ENCODE measurements at places on chromosomes 7 and 10.
A peak's percentile ranks its signal among the peaks of the same experiment; 100 is the strongest.

DNA sequence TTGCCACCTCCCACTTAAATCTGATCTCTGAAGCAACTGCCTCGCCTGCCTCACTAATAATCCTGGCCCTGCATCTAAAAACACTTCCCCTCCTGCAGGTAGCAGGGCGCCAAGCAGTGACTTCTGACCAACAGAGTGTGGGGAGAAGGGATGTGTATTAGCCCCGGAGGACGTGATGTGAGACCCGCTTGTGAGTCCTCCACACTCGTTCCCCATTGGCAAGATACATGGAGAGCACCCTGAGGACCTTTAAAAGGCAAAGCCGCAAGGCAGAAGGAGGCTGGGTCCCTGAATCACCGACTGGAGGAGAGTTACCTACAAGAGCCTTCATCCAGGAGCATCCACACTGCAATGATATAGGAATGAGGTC, 6.1 kb upstream of the PILRA start:
- no peak for DNase-seq

DNA sequence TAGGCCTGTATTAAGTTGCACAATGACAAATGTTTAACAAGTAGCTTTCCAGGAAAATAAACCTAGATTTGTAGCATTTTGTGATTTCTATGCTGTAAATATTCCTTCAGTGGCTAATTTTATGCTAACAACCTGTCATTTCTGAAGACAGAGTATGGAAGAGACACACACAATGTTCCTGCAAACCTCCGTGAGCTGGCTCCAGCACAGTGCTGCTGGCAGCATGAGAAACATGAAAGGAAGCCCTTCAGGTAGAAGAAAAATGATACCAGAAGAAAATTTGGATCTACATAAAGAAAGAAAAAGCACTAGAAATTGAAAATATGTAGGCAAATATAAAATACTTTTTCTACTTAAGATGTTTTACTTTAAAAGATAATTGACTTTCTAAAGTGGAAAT, 69.5 kb upstream of the CTTNBP2 start:
- no peak for DNase-seq

- no peak for DNase-seq
Measured at GRCh38 chr7:83586281-83586680, 62.7 kb downstream of the SEMA3E start.

DNA sequence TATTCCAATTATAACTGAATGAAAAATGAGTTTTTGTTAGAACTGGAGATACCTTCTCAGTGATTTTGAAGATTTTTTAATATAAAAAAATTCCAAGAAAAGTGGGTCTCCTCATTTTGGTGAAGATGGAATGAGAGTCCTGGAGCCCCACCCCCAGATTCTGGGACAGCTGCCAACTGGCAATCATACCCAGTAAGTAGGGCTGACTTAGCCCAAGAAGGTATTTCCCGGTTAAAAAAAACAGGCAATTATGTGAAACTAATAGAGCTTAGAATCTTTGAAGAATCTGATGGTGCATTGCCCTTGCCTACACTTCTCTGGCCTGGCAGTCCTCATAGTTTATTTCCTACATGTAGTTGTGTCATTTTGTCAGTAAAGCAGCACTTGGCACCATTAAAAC, 52.8 kb upstream of the VWDE start:
- no peak for DNase-seq

DNA sequence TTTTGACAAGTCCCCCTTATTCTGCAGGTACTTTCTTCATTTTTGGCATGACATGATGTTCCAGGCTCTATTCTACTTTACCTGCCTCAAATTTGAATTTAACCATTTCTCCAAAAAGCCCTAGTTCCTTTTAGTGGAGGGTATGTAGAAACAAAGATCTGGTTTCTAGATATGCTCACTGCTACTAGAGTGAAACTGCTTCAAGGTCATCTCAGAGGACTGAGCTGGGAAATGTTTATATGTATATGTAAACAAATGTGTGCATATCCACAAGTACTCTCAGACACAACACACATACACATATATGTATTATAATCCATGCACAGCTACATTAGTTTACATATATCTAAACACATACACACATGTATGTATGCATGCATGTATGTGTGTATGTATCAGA, 69.1 kb downstream of the ICA1 start:
- no peak for DNase-seq

GRCh38 chr7:115116773-115117715, 195.2 kb downstream of the MDFIC start:
- no peak for DNase-seq

- DNase-seq: no peak
Measured at GRCh38 chr7:2962865-2963264, 80.8 kb downstream of the CARD11 start.

DNA sequence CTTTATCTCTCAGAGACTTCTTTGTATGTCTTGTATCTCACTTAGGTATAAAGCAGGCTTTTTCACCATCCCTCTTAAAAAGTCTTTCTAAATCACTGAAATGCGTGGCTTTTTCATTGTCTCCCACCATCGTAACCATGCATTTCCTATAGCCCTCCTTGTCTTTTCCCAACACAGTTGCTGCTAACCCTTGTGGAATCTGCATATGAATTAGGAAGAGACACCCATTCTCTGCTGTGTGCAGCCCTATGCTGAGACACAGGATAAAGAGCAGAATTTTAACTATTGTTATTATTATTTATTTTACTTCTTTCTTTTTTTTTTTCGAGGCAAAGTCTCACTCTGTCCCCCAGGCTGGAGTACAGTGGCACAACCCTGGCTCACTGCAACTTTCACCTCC, 804.3 kb upstream of the COBL start:
- DNase-seq: no peak

GRCh38 chr10:125122566-125122965, 37.8 kb downstream of the CTBP2 start:
- no peak for DNase-seq

DNA sequence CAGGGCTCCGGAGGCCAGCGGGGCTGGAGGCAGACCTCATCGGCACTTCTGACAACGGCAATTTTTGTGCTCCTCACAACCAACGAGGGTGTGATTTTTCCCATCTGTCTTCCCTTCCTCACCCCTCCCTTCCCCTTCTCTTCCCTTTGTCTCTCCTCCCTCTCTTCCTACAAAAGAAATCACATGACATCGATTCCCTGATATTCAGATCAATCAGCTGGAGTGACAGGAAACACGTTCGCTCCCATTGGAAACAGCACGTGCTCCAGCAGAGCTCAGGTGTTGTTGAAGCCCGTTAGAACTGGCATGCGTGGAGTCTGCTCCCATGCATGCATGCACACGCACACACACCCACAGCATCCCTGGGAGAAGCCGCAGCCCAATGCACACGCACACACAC, 222.4 kb downstream of the PTPRN2 start:
- DNase-seq: no peak

DNA sequence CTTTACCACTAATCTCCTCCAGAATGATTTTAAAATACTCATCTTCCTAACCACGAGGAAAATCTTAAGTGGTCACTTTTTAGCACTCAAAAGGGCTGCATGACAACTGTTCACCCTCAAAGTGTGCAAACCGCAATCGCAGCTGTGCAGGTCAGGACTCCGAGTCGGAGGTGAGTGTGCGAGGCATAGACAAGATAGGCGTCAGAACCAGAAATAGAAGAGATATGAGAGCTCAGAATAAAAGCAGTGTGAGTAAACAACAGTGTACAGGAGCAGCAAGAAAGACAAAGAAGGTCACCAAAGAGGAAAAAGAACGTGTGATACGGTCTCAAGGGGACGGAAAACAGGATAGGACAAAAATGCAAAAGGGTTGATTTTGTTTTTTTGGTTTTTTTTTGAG, 17.5 kb upstream of the ENO4 start:
- DNase-seq: no peak

DNA sequence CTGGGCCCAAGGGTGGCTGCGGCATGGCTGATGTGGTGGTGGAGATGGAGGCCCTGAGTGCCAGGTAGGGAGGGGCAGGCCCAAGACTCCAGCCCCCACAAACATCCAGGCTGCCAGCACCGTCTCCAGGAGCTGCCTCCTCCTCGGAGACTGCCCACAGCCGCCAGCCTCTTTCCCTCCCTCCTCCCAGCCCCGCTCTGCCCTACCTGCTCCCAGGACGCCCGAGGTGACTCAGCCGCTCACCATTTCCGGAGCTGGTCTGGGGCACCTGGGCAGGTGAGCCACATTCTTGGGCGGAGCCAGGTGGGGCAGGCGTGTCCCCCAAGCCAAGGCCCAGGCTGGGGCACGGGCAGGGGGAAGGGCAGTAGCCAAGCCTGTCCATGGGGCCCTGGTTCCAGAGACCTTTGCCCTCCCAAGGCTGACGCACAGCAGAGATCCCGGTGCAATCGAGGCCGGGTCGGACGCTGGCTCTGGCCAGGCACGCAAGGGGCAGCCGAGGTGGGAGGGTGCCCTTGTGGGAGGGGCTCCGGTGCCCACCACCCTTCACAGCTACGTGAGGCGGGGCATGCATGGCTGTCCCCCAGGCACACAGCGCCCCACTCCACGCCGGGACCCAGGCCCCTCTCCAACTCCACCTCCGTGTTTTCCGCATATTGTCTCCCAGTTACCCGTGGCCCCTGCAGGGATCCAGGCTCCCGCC, 8.8 kb downstream of the ADAP1 start:
- no peak for DNase-seq

GRCh38 chr7:21544715-21545114, 1.9 kb downstream of the DNAH11 start:
- DNase-seq: no peak

GRCh38 chr10:23408330-23408976, 30.4 kb upstream of the OTUD1 start:
- no peak for DNase-seq

- no peak for DNase-seq
Measured at GRCh38 chr7:116783666-116784318, 78.6 kb upstream of the CAPZA2 start.

GRCh38 chr7:29588212-29588611, 24.6 kb downstream of the PRR15 start:
- no peak for DNase-seq

DNA sequence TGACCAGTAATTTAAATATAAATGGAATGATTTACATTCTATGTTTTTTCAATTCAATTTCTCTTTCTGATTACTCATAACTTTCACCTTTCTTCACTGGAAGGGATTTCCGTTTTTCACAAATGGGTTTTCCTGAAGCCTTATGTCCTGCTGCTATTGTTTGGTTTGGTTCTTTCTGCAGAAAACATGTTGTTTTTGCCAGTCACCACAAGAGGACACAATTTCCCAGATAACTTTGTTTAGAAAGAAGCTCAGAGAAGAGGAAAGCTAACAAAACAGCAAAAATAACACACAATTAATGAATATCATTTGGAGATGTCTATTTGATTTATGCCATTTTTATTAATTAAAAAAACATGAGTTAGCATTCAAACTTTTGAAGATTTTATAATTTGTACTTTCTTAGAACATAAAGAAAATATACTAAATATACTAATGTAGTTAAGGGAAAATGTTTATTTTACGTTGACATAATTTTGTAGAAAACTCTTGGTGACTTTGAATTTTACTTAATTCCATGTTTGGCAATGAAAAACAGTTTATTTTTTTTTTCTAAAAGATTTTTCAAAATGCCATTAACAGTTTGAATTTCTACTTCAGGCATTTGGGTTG, 4.6 kb upstream of the TWIST1 start:
- DNase-seq: no peak

DNA sequence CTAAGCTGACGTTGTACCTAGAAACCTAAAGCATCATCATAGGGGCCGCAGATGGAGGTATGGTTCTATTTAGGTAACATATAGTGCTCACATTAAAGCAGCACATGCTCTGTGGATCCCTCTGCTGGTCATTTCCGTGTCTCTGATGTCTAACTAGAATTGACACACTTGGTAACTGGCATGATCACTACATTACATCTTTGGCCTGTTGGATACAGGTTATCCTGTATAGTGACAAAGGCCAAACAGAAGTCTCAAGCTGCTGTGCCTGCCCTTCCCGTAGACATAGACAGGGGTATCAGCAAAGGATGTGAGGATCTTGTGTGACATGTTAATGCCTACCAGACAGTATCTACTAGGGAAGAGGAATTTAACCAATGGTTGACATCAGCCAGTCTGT, 51.2 kb downstream of the KIF5B start:
- DNase-seq: peak; percentile 68

DNA sequence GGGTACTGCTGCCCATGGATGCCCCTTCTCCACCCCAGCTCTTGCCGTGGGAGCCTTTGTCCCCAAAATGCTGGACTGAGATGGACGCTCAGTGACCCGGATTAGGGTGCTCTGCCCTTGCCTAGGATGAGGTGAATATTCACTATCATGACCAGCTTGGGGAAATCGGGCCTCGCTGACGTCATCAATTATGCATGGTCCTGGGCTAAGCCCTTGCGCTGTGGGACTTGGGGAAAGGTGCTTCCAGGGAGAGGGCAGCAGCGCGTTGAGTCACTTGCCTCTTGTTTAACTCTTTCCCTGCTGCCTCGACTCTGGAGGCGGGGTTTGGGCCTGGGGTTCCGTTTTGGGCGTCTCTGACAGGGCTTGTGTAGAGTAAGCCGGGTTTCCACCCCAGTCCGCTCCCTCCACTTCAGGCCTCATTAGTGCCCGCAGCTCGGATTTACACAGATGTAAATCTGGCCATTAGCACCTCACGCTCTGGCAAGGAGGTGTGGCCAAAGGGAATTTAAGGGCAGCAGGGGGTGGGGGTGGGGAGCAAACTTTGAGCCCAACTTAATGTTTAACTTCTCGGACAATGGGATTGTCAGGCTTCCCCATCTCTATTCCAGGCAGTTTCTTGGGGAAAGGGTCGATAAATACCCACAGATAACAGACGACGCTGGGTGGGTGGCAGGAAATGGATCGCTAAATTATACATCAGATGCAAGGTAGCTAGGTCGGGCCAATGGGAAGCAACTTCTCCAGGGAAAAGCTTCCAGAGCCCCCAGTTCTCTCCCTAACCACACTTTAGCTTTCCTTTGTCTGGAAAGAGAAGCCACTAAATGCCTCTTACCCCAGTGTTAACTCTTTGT, 51.3 kb upstream of the TCF7L2 start:
- DNase-seq: no peak

DNA sequence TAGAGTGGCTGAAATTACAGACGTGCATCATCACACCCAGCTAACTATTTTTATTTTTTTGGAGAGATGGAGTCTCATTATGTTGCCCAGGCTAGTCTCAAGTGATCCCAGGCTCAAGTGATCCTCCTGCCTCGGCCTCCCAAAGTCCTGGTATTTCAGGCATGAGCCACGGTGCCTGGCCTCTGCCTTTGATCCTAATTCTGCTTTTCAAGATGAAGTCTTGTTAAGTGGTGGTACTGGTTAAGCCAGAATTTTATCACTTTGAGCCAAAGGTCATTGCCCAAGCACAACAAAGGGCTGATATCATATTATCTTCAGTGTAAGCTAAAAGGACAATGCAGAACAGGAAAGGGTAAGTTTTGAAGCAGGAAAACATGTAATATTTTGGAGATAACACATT, 64.2 kb downstream of the MYOF start:
- DNase-seq: no peak

DNA sequence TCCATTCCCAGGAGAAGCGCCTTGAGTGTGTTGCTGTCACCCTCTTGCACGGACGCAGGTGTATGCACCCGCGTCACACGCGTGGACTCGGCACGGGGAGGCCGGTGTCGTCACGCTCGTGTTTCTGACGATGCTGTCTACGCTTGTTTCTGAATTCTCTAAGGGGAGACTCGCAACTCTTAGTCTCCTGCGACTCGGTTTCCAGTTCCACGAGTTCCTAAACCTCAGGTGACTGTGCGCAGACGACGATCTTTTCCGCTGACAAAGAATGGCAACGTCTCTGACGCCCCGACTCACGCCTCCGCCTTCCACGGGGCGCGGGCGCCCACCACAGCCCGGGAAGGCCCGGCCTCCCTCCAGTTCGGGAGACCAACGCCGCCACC, 579 bp downstream of the IDI1 start:
- DNase-seq: no peak

Data from CD4-positive, alpha-beta T cell (primary cell).